ENCODE measurements at places on chromosomes 2 and 18. TPM values are rescaled to one million over a fixed set of nuclear protein-coding genes. Genes with fewer than 3 reads are reported as not detected.

DNA sequence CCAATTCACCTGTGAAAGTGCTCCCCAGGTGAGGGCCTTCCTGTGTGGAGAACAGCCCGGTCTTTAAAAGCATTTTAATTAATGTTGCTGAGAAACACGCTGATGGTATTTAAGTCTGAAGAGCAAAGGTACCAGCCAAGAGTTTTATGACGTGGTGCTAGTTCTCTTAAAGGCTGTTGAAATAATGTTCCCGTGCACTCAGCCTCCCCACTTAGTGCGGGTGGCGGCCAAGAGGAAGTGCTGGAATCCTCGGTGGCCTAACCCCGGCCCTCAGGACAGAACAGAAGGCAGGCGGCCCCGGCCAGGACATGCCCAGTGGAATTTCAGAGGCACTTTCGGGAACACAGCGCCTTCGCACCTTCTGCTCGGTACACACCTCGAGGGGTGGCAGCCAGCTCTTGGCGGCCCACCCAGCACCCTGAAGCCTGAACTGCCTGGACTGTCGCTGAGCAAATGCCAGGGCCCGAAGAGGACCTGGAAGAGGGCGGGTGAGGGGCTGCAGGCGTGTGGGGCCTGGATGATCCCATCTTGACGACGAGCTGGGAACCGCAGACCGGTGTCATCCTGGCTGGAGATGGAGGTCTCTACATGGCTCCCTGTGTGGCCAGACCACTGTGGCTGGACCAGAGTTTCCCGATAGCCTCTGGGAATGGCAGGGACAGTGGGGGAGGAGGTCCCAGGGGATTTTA is 142.9 kb downstream of the ASB1 start:
- DNase-seq = no peak

DNA sequence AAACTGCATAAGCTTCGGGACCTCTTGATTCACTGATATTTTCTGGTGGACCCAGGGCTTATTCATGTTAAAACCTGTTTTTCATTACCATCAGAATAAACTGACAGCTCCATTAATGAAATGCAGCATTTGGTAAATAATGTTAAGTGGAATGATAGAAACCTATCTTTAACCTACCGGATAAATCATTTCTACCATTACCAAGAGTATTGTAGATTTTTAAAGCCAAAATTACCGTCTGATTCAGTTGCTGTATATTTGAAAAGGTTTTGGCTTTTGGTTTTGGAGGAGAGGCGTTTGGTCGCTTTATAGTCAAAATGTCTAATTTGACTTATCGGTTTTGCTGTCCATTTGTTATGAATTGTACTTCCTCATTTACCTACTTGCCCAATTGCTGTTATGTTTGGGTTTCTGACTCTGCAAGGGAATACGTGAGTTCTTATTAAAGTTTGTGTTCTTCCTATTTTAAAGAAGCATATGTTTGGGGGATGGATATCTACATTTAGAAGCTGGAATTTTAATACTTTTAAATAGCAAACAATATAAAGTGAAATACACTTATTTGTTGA is 1.0 kb upstream of the CUL3 start:
- no peak for DNase-seq

DNA sequence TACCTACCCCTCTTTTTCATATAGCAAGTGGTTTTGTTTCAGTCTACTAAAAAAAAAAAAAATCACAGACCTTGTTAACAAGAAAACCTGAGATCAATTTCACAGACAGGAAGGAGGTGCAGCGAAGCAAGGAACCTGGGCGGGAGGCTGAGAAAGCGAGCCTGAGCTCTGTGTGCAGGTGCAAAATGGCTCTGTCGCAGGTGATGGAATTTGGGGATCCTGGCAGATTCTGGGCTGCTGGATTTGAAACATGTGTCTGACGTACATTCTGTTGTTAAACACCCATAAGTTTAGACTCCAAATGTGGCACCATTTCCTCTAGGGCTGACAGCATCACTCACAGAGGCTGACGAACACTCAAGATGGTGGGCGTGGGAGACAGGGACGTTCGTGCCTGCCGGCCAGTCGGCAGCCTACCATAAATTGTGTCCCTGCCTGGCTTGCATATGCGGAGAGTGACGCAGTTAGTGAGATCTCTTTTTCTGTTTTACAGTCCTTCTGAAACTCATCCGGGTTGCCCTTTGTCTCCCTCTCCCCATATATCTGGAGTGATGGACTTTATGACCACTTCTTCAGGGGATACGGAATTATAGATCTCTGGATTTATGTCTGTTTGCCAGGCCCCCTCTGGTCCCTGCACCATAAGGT is 8.8 kb upstream of the DDX1 start:
- no peak for DNase-seq

UGT1A3 gene
- total RNA-seq = not detected

- no peak for DNase-seq
Measured at GRCh38 chr2:84126084-84126483, 333.0 kb downstream of the SUCLG1 start.

DNA sequence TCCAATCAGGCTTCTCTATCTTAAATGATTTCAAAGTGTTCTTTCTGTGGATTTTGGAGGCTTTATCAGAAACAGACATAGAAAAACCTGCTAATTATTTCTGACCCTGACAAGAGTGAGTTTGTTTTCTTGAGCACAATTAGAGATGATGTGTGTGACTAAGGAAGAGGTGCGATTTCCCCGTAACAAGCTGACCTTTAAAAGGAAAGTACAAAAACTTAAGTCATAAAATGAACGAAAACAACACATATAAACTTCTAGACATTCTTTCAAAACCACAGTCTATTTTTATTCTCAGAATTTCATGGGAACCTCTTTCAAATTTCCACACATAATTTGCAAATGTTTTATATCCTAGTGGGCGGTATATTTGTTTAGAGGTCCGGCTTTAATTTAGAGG is 604.8 kb downstream of the CPS1 start:
- DNase-seq = no peak

DNA sequence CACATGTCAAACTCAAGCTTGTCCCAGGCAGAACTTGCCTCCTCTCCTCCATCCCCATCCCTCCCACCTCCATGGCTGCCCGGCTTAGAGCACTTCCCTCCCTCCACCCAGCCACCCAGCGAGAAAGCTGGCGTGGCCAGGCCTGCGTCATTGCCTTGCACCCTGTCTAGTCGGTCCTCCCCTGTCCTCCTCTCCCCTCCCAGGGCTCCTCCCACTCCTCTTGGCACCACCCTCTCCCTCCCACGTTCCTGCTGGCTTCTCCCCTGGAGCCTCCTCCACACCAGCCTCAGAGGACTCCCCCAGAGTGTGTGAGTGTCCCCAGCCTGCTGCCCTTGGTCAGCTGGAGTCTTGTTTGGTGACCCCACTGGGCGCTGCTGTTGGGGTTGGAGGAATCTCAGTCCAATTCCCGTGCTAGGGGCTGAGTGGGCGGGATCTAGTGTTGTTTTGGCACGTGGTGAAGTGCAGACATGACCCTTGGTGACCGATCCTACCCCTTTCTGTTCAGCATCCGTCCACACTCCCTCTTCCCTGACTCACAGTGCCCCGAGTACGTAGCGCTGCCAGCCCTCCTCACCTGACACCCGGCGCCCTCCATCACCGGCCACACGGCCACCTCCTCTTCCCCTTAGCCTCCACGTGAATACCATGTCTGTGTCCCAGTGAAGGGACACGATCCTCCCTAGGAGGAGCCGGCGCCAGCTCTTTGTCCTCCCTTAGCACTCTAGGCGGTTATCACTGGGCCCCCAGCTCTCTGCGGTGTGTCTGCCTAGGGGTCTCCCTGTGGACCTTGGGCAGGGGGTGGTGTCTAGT is 41.4 kb downstream of the ATP6V1C2 start:
- no peak for DNase-seq

PSMA8 gene
- not detected for total RNA-seq

DSG2 gene
- 33.9 TPM for total RNA-seq

GRCh38 chr18:37184209-37184868 is 355.4 kb downstream of the KIAA1328 start:
- DNase-seq = no peak

DNA sequence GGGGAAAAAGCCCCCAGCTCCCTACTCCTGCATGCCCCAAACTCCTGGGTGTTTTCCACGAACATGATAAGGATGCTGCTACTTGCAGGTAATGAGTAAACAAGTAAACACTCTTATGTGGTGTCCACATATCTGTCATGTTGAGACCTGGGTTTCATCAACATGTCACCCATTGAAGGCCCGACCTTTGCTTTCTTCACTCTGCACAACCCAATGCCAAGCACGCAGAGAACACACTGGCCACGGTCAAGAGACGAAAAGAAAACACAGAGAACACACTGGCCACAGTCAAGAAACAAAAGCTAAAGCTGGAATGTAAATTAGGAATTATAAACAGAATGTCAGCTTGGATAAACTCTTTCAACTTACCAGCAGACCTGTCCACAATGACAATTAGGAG is 143.1 kb downstream of the TTC32 start:
- no peak for DNase-seq

DNA sequence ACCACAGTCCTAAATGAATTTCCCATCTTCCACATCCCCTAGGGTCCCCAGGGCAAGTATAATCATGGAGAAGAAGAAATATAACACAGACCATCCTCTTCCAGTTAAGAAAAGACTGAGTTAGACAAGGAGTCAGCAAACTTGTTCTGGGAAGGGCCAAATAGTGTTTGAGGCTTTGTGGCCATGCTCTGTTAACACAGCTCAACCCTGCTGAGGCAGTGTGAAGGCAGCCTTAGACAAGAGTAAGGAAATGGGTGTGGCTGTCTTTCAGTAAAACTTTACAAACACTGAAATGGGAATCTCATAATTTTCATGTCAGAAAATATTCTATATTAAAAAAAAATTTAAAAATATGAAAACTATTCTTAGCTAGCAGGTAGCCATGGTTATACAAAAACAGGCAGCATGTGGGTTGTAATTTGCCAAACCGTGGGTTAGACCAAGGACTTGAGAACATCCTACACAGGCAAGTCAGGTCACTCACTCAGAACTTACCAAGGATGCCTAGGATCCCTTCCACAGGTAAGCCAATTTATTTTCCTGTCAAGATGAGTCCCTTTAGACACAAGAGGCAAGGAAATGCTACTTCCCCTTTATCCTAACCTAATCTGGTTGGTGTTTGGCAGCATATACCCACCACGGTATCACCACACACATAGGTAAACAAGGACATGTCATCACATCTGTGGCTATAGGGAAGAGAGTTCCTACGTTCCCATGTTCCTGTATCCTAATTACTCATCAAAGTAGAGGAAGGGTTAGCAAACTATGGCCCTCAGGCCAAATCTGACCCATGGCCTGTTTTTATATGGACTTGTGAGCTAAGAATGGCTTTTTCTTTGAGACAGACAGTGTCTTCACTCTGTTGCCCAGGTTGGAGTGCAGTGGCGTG is 31.9 kb downstream of the C2orf74 start:
- no peak for DNase-seq

DNA sequence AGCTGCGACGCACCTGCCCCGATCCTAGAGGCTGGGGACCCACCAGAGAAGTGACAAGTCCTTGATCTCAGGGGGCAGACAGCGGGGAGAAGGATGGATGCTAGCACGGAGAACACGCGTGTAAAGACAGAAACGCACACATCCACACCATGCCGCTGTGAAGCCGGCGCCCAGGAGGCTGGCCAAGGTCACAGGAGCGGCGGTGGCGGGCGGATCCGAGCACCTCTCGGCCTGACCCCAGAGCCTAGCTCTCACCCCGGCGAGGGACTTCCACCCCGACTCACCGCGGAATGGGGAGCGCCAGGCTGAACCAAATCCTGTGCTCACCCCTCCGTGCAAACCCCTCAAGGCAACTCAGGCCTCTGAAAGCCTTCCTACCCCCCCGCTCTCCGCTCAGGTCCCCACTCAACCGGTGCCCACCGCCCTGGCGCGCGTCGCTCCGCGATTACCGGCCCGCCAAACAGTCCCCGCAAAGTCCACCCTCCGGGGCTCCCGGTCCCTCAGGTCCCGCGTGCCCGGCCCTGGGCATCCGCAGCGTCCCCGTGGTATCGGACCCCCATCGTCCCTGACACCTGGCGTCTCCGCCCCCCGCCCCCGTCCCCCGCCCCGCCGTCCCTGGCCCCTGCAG is 460 bp upstream of the LRRFIP1 start:
- DNase-seq = no peak

GRCh38 chr2:168244318-168244717 is 3.1 kb downstream of the STK39 start:
- DNase-seq = no peak

- no peak for DNase-seq
Measured at GRCh38 chr2:4219101-4219500, 515.7 kb downstream of the DCDC2C start.

DNA sequence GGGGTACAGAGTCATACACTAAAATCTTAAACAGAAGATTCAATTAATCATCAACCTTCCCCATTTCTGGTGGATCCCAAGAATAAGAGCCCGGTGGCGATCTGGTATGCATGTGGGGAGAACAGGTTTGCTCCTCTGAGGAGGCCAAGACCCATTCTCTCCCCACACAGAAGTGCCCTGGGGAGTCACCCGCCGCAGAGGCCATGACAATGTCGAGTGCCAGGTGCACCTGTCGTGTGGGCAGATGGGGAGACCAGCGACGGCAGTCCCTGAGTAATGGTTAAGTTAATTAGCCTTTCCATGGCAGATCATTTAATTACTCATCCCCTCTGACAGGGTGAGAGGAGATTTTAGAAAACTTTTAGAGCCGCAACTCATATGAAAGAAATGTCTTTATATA is 345.0 kb downstream of the NCKAP5 start:
- no peak for DNase-seq

TLX2 gene
- 0.40 TPM for total RNA-seq

DNA sequence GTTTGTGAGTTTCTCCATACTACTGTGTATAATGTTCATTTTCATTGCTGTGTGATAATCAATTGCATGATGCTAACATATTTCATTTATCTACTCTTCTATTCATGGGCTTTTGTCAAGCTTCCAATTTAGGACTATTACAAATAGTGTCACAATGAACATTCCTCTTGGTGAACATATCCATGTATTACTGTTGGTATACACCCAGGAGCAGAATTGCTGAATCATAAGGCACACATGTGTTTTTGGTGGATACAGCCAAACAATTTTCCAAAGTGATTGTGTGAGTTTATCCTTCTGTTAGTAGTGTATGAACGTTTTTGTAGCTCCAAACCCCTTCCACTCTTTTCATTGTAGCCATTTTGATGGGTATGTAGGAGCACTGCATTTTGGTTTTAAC is 101.6 kb upstream of the COPS8 start:
- DNase-seq = no peak

DNA sequence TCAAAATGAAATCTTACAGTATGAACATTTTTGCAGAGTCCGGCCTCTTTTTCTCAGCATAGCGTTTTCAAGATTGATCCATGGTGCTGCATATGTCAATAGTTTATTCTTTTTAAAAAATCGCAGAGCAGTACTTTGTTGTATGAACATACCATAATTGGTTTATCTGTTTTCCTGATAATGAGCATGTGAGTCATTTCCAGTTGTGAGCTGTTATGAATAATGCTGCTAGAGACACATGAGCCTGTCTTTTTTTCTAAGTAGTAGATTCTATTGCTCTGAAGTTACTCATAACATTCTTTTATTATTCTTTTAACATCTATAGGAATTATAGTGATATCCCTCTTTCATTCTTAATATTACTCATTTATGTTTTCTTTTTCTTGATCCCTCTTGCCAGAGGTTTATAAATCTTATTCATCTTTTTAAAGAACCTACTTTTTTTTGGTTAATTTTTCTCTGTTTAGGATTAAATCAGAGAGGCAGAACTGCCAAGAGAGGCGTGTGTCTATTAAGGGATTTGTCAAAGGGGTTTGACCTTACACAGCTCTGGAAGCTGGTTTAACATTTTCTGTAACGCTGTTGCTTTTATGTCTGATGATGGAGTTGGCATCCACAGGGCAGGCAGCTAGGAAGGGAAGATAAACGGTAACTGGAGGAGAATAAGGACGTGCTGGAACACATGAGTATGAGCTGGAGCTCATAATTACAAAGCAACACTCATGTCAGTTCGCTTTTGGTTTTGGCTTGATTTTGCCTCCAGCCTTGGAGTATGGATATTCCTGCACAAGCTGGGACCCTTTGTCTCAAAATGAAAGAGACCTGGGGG is 47.4 kb downstream of the MGAT5 start:
- DNase-seq = no peak

POTEJ gene
- total RNA-seq = not detected
